ENCODE measurements at places on chromosomes 11 and 22.
A peak's percentile ranks its signal among the peaks of the same experiment; 100 is the strongest.

DNA sequence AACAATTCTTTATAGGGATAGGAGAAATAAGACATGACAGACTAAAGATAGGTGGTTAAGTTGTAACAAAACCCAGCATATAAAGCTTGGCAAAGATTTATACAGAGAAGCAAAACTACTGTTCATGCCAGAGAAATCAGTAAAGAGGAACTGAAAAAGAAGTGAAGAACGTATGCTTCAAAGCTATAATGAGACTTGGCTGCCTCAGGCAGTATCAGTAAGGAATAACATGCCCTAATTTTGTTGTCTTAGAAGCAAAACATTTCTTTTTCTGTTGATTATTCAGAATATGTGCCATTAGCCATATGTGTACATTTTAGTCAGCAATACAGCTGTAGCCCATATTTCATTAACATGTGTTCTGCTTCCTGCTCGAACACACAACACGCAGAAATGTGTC lies 403.2 kb downstream of the NELL1 start:
- DNase-seq = peak; percentile 4

DNA sequence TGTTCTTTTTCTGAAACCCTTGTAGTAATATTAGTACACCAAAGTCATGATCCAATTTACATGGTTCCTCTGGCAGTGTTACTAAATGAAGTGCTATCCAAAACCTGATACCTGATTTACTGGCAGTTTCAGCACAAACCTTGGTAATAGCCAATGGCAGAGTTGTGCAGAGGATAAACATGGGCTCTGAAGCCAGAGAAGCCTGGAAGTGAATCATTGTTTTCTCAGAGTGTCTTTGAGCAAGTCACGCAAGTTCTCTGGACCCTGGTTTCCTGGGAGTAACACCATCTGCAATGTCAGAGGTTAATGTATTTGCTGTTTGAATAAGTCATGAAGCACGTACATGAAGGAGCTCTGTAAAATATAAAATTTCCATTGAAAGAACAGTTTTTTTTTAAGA lies 222.3 kb upstream of the NARS2 start:
- no peak for DNase-seq

DNA sequence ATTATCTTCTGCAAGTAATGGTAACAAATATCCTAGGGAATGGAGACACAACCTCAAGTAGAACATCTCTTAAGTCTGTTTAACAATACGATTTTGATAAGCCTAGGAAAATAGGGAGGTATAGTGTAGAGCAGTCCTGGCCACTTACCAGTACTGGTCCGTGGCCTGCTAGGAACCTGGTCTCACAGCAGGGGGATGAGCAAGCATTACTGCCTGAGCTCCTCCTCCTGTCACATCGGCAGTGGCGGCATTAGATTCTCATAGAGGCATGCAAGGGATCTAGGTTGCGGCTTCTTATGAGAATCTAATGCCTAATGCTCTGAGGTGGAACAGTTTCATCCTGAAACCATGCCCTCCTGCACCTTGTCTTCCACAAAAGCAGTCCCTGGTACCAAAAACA lies 4.4 kb downstream of the OR51V1 start:
- DNase-seq = no peak

- DNase-seq = no peak
Observed at GRCh38 chr11:128194216-128194615, 393.1 kb downstream of the ETS1 start.

- DNase-seq = peak; percentile 63
Observed at GRCh38 chr11:131674051-131674755, 303.8 kb downstream of the NTM start.

DNA sequence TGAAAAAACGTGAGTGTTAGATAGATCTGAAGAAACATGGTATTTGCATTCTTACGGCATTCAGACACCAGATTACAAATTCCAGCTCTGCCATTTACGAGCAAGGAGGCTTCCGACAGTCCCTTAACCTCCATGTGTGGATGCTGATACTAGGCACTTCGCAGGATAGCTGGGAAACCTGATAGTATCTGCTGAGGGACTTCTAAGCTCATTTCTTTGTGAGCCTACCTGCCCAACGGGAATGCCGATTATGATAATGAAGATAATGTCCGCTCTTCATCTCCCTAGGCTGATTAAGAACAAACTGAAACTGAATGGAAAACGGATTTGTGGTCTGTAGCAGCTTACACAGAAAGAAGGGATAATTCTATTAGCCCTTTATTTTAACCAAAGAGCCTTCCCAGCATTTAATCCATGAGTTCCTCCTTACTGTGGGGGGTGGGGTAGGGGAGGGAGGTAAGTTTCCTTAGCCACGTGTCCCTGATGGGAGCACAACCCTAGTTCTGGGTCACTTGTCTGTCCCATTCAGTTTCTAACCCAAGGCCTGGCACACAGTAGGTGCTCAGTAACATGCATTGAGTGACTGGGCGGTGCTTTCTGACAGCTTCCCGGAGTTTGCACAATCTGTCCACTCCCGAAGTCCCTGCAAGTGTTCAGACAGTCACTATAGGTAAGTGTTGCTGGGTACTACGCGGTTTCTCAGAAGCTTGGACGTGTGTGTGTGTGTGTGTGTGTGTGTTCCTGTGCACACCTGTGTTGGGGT lies 39.2 kb downstream of the CD6 start:
- DNase-seq = no peak

DNA sequence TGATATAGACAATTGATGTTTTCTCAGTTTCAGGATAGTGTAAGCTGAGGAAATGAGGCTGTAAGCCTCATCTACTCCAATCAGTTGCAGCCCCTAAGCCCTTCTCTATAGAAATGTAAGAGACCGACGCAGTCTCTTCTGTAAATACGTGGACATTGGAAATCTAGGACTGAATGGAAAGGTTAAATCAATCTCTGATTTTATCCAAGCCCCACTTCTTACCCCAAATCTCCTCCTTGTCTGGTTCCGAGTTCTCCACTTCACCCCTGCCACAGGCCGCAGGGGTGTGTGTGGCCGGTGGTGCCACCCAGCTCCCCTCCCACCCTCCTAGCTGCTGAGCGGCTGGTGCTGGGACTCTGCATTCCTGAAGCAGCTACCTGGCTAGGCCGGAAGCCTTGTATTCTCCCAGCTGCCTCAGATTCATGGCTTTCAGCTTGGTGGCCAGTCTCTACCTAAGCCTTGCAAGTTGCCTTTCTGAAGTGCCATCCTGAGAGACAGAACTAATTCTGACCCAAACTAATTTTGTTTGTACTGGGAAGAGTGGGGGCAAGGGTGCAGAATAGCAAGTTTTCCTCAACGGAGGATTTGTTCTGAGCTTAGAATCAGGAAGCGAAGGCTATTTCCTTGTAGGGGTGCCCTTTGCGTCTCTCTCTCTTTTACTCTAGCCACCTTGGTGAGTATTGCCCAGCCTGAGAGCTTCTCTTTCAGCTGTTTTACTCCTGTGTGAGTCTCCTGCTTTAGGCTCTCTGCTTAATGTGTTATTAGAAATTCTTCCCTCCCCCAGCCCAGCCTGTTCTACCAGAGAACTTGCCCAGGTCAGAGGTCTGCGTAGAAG lies 749 bp downstream of the VWA5A start:
- no peak for DNase-seq

DNA sequence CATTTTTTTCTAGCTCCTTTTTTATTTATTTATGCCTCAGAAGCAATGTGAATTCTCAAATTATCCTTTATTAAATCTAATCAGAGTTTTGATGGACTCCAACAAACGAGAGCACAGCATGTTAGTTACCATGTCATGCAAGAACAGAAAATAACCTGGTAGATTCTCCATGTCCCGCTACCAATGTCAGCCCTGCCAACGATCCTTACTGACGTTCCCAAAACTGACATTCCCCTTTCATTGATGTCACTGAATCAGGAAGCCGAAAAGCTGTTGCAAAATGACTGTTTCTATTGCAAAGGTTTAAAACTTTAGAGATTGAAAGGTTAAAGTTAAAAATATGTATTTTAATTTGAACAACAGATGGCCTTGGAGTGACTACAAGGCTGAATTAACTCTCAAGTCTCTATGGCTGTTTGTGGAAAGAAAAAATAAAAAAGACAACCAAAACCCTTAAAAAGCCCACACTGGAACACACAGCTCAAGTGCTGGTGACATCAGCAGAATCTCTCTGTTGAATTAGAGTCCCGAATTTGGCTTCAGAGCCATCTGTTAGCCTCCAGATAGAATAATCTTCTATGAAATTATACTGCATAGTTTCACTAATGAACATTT lies 96.8 kb downstream of the BDNF start:
- DNase-seq = no peak

GRCh38 chr22:40107244-40107643 lies 70.5 kb upstream of the TNRC6B start:
- no peak for DNase-seq

DNA sequence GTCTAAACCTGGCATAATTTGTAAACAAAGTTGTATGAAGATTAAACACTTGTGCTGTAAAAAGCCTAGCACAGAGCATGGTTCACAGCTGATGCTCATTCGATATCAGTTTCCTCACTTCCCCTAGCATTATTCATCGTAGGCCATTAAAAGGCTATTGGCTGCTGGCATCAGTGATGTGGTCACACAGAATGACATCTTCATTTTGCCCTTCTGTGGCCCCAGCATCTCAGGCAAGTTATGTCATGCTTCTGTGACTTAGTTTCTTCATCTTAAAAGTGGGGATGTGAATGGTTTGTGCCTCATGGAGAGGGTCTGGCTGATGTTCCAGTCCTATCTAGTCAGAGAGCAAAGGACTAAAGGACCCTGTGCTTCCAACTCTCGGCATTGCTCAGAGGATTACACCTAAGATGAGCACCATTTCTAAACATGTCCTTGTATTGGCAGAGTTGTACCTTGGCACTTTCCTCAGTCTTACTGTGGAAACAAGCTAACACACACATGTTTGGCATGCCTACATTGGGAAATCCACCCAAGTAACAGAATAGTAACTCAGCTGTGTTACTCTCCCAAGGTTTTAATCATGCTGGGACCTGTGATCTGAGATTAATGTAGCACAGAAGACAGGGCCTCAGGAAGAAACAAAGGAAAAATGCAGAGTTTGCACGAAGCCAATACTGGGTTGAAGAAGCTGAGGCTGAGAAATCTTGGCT lies 83.5 kb upstream of the OR9Q1 start:
- DNase-seq = no peak

DNA sequence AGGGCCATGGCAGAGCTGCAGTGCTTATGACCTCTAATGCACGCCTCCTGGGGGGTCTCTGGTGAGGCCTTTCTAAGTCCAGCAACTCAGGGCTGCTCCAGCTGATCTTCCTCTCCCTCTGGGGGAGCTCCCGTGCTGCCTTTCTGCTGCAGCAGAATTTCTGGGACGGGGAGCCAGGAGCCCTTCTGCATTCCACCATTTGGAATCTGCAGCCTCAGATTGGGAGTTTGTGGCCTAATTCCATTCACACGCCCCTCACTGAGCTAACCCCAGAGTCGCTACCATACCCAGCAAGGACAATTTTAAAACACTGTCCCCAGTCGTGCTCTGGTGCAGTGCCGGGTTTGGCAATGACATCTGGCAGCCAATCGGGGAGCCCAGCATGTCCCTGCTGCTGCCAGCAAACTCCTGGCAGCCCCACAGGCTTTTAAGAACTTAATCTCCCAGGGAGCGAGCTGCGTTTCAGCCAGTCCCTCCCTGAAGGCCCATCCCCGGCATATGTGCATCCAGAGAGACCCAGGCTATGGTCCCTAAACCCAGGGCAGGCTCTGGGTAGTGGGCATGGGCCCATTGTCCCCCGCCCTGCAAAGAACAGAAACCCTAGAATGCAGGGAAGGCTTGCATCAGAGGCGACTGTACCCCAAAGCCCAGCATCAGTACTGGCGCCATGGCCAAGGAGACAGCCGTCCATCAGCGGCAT lies 4.7 kb downstream of the SHANK2 start:
- DNase-seq = no peak

GRCh38 chr11:1853376-1854131 lies 670 bp downstream of the LSP1 start:
- DNase-seq = peak; percentile 29

- peak; percentile 61 for DNase-seq
Observed at GRCh38 chr22:37314315-37315074, 32.2 kb downstream of the CYTH4 start.

DNA sequence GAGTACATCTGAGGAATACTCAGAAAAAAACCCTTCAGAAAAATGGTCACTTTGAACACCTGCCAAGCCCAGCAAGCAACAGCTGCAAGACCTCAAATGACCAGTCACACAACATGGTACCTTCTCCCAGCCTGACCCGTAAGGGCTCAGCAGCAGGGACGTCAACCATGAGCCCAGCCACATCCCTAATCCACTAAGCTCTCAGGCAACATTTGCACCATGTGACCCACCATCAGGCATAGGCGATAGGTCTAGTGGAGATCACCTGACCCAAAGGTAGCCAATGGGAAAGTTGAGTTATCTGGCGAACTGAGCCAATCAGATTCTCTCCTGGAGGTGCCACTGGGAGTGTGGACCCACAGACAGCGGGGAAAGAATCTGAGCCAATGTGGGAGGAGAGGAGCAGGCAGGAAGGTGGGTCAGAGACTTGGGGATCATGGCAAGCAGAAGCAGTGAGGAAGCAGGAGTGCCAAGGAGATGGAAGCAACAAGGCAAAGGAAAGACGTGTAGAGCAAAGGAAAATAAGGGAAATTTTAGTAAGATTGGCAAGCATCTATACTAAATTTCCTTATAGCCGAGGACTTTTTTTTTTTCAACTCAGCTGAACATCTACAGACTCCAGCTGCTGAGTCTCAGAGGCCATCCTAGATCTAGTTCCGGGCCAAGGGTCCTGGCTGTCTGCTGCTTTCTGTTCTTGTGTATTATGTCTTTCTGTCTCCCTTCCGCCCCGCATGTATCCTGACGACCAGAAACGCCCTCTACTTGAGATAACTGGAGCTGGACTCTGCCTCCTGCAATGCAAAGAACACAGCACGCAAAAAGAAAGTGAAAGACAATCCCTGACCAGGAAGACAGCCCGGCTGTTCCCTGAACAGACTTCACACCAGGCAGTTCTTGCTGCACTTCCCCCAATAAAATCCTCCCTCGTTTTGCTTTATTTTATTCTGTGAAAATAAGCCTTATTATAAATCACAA lies 11.0 kb upstream of the PLAAT2 start:
- peak; percentile 80 for DNase-seq

GRCh38 chr11:3882655-3883054 lies 27.2 kb downstream of the STIM1 start:
- no peak for DNase-seq

DNA sequence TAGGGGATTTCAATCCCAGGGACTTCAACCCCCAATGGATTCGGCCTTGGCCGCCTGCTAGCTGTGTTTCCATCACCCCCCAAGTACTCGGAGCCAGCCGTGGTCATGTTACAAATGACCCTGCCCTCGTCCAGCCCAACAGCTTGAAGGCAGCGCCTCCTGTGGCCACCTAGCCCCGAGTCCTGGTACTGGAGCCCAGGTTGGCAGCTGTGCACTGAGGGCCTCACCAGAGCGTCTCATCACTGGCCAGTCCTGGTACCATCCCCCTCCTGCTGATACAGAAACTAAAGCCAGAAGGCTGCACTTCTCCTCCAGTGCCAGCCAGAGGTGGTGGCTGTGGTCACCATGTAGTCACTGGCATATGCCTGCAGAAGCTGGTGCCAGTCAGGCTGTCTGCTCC lies 44.9 kb upstream of the FADD start:
- DNase-seq = no peak

- no peak for DNase-seq
Observed at GRCh38 chr11:77658213-77659013, 20.8 kb upstream of the CLNS1A start.

Data from GM12865 (cell line).